ENCODE measurements at places on chromosomes 3 and 15.

GRCh38 chr3:56366641-56367162 is 101.6 kb downstream of the ERC2 start:
- no peak for DNase-seq

DNA sequence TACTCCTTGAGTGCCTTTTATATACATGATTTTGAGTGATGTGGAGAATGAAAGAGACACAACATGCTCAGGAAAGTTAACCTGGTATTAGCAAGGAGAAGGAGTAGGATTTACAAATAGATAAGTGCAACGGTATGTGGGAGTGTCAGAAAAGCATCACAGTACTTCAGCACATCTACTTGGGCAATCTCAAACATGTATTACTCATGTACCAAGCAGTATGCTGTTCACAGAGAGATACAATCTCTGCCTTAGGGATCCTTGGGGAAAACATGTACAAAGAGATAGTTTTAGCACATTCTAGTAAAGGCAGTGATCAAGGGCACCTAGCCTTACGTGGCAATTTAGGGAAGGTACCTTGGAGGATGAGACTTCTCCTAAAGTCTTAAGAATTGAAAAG is 146.5 kb downstream of the FILIP1L start:
- no peak for DNase-seq

- no peak for DNase-seq
Measured at GRCh38 chr3:43181202-43181821, 75.4 kb upstream of the POMGNT2 start.

DNA sequence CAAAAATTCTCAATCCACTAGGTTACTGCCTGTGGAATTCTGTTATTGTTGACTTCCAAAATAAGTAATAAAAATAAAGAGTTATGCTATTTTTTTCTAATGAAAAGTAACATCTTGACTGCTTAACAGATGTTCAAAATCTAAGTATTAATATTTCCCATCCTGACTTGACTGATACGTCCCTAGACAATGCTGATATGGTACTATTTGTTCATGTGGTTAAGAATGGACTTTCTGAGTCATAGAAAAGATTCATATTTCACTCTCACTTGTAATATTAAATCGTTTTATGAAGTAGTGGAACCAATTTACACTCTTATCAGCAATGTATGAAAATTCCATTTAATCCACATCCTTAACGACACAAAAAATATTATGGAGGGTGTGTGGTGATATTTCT is 104.8 kb upstream of the PLSCR5 start:
- DNase-seq, result no peak

- DNase-seq, result no peak
Measured at GRCh38 chr3:16294844-16295243, 29.8 kb downstream of the OXNAD1 start.

GRCh38 chr3:52198643-52199608 is 966 bp downstream of the ALAS1 start:
- DNase-seq, result no peak

- no peak for DNase-seq
Measured at GRCh38 chr15:58770519-58770856, 614 bp upstream of the MINDY2 start.

DNA sequence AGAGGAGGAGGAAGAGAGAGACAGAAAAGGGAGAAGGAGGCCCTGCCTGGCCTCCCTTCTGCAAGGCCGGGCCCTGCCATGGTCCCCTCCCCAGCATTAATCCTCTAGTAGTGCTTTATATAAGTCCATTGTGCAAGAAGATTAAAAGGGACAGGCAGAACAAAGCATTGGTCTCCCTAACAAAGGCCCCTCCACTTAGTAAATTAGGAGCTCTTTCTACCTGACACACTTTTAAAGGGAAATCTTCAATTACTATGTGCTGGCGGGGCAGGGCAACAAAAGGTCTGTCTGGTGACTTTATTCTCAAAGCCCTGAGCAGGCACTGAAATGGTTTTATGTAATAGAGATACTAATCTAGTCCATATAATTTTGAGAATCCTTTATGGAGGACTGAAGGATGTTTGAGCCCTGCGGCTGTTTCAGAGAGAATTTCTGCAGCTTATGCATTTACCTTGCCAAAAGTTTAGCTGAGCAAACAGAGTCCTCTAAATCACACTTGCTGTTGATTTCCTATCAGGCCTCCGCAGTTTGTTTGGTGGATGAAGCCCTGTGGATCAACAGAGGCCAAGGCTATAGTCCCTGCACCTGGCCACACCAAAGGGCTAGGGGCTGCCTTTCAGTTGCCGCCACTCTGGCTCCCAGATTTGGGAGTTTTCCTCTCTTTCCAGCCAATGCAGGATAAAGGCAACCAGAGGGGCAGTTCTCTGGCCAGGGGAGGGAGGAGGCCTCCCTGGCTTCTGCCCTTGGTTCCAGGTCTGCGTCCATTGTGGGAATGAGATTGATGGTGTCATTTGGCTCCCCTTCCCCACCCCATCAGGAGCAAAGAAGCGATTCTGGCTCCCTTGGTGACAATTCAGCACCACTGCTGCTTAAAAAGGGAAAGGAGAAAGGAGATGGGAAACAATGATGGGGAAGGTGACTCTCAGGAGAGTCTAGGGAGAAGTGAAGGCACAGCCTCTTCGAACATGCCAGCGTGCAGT is 148.0 kb downstream of the MEGF11 start:
- no peak for DNase-seq

DNA sequence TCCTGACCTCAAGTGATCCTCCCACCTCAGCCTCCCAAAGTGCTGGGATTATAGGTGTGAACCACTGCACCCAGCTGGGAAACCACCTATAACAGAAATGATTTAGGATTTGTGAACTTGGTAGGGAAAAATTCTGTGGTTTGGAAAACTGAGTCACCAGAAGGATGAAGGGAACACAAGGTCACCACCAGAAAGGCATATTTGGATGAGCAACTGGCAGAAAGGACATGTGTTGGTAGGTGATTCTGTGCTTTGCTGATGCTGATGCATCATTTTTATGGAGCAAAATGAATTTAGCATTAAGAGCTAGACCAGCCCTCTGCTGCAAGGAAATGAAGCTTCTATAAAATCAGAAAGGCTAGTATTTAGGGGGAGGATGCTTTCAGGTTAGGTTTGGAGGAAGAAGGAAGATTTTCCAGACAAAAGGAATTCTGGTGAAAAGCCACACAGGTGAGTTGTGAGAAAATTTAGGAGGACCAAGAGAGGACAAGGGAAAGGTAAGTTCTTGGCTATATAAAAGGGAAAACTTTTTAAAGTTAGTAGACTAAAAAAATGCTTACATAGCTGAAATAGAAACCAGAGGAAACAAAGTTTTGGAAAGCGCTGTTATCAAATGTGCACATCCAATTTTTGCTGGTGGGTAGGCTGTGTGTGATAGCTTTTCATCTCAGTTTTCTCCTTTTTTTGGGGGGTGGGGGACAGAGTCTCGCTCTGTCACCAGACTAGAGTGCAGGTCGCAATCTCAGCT is 3.6 kb downstream of the PXK start:
- no peak for DNase-seq

GRCh38 chr3:157204880-157205279 is 44.9 kb upstream of the CCNL1 start:
- no peak for DNase-seq

GRCh38 chr3:169836942-169837275 is 24.2 kb upstream of the LRRC34 start:
- DNase-seq, result no peak

- DNase-seq, result no peak
Measured at GRCh38 chr3:59027607-59028006, 22.2 kb downstream of the CFAP20DC start.

DNA sequence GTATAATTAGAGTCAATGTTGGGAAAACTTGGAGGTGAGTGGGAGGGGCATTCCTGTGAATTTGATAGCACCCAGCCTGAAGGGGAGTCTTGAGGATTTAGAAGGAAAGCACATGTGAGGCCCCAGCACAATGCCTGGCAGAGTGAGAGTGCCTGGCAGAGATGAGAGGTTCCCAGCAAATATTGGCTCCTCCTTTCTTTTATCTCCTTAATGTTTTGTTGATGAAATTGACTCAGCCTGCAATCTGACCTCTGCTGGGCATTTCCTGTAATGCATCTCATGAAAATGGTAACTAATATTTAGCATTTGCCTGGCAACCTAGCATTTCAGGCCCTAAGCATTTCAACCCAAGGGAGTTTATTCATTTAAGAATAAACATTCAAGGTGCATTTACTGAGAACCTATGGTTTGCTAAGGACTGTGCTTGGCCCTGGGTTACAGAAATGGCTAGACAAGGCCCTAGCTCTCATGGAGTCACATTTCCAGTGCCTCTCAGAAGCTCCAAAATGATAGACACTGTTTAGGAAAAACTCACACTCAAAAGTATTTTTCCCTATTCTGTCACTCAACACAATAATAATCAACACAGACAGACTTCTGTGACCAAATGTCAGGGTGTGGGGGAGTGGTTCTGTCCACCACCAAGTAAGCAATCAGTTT is 19.0 kb downstream of the PDHB start:
- DNase-seq, result peak; percentile 70

DNA sequence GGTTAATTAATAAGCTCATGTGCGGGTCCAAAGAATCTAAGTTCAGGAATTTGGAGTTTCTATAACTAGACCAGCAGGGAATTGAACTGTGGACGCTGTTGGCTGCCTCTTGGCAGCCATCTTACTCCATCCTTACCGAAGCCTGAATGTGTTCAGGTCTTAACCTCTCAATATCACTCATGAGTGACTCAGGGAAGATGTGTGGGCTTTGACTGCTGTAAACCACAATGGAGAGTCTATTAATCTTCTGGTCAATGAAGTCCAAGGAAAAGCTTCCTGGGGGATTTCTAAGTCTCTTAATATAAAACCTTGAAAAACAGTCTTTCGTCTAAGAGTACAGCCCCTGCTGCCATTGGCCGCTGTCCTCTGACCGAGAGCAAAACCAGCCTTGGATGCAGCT is 46.7 kb upstream of the OXTR start:
- DNase-seq, result no peak

DNA sequence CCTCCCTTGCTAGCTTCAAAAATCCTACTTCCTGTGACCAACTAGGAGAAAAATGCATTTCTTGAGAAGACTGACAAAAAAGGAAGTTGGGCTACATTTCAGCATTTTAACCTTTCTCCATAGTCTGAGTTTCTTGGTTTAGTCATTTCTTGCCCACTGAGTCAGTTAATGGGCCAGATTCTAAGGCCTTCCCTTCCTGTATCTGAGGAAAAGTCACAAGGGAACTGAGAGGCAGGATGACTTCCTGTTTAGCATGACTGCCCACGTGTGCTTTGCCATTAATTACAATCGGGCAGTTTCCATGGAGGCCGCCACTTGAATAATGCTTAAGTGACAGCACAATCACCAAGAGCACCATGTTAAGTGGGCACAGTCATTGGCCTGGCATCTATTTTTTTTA is 794.4 kb upstream of the LMCD1 start:
- DNase-seq, result no peak

- no peak for DNase-seq
Measured at GRCh38 chr3:74134831-74135230, 479.6 kb downstream of the CNTN3 start.

- no peak for DNase-seq
Measured at GRCh38 chr3:63808633-63809032, 10.5 kb upstream of the C3orf49 start.

GRCh38 chr15:92091155-92091734 is 237.7 kb downstream of the SLCO3A1 start:
- no peak for DNase-seq

DNA sequence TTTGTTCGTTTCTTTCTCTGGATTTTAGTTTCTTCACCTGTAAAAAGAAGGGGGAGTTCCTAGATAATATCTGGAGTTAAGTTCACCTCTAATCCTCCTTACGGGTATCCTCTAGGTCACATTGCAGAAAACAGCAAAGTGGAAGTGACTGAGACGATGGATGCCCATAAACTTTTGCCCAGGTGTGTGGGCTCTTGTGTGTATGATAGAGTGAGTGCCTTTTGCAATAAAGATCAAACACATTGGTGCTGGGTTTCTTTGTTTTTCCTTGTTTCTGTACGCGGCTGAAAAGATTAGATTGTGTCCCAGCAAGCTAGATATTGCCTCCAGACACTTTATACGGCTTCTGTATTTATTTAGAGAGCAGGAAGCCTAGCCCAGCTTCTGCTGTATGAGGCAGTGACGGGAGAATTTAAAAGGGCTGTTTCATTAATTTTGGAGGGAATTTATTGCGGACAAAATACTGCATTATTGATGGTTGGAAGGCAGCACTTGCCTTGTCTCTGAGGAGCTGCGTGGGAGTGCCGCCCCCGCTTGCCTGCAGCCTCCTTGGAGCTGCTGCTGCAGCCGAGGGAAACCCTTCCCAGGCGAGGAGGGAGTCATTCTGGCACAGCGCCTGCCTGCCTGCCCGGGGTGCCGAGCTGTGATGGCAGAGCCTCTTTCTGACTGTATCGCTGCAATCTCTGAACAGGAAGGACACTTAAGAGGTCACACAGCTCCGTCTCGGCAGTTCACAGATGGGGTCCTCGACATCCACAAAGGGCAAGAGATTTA is 38.5 kb downstream of the PYDC2 start:
- DNase-seq, result no peak

DNA sequence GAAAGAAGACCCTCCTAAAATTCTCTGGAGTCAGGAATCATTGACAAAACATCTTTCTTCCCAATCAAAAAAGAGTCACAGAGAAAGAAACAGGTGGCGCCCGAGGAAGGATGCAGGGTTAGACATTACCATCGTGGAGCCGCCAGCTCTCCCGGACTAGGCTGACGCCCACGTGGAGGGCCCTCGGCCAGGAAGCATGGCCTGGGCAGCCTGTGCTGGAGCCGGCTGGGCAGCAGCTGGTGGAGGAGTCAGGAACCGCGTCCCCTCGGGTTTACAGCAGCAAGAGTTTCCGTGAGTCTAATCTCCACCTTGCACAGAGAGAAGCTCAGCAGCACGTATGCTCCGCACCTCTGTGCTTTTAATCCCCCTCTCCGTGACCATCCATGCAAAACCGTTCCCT is 533.7 kb upstream of the ATP11B start:
- no peak for DNase-seq

DNA sequence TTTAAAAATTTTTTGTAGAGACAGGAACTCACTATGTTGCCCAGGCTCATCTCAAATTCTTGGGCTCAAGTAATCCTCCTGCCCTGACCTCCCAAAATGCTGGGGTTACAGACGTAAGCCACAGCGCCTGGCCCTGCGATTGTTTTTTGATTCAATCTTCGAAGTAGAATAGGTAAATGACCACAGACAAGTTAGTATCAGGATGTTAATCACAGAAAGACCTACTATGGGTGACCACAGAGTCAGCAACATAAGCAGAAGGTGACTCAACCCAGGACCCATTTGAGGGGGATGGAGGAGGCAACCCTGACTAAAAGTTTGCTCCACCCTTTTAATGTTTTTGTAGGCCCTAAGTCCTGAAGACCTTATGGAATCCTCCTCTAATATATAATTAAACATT is 10.0 kb upstream of the USP3 start:
- DNase-seq, result no peak

GRCh38 chr3:9056581-9056980 is 93.3 kb upstream of the RAD18 start:
- no peak for DNase-seq

DNA sequence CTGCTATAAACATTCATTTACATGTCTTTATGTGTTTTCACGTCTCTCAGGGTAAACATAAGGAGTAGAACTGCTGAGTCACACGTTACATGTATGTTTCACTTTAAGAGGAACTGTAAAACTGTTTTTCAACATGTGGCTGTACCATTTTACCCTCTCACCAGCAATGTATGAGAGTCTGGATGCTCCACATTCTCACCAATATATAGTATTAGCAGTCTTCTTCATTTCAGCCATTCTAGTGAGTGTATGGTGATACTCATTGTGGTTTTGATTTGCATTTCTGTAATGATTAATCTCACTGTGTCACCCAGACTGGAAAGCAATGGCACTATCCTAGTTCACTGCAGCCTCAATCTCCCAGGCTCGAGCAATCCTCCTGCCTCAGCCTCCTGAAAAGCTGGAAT is 37.1 kb downstream of the PHC3 start:
- DNase-seq, result no peak

All from stimulated activated effector memory CD8-positive, alpha-beta T cell treated with anti-CD3 and anti-CD28 coated beads, Interleukin-12 subunit alpha, Interleukin-12 subunit beta, amount 100 ng/mL, for 72 hours (primary cell).